ENCODE measurements at places on chromosomes 2 and 18.
A peak's percentile ranks its signal among the peaks of the same experiment; 100 is the strongest.

GRCh38 chr18:47901624-47902362, 28.7 kb downstream of the SMAD2 start:
- DNase-seq = no peak

DNA sequence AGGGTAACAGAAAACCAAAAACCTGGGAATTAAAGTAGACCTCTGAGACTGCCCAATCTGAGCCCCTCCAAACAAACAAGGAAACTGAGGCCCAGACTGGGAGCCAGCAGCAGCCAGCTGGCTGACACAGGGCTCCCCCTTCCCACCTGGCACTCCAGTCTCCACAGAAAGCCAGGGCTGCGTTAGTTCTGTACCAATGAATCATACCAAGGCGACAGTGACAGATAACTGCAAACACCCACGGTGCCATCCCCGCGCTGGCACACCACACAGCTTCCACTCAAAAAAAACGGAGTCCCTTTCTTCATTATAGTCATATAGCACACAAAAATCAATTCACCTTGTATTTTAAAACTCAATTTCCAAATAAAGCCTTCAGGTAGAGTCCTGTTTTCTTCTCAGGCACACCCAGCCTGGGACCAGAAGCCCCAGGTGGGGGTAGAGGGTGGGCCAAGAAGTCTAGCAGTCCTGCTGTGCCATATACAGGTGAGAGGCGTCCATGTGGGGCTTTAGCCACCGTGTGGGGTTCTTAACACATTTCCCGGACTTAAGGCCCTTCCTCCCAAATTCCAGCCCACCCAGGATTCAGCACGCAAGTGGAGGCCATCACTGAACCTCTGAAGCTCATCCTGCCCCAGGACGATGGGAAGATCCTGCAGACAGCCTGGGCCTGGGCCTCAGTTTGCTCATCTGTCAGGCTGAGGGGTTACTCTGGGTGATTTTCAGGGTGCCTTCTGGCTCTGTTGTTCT, 1.2 kb downstream of the PER2 start:
- DNase-seq = no peak

- DNase-seq = no peak
Observed at GRCh38 chr2:69054431-69054830, 41.5 kb downstream of the ANTXR1 start.

DNA sequence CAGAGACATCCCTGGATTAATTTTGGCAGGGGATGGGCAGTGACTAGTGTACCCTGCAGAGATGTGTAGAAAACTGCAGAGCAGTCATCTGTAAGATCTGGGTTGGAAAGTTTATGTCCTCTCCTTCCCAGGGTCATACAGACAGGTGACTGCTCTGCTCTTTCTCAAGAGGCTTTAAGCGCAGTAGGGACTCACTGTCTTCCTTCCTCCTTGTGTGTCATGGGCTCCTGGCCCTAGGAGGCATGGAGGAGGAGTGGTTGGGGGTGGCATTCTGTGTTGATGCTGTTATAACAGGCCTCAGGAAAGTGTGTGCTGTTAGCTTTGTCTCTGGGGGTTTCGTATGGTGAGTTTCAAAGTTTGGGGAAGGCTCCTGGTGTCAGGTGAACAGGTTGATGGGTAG, 130.5 kb upstream of the MGAT5 start:
- DNase-seq = no peak

DNA sequence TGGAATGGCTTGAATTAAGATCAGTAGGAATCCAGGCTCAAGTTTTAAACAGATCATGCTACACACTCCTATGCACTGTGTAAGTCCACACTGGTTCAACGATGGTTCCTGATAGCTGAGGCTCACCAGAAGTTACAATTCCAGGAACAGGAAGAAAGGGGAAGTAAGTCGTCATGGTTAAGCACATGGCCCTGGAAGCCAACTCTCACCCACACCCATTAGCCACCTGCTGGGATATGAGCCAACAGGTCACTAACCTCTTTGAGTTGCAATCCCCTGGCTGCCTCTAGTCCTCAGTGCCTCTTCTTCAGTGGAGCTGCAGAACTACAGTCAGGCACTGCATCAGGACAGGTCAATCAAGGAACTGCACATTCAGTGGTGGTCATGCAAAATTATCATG, 133.5 kb downstream of the TMEM182 start:
- no peak for DNase-seq

DNA sequence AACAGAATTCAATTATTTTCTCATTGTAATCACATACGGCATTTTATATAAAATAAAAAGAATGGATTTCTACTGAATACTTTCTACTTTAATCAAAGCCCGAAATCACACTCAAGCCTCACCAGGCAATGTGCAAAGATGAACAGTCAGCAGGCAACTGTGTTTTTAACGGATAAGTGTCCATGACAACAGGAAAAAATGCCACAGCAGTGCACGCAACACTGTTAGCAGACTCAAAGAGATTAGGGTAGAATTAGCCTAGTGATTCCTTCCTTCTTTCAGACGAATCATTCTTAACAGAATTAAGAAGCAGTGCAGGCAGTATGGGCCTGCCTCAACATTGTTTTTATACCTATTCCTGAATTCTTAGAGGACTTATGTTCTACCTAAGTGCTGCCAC, 135.6 kb downstream of the CDH2 start:
- DNase-seq = no peak

DNA sequence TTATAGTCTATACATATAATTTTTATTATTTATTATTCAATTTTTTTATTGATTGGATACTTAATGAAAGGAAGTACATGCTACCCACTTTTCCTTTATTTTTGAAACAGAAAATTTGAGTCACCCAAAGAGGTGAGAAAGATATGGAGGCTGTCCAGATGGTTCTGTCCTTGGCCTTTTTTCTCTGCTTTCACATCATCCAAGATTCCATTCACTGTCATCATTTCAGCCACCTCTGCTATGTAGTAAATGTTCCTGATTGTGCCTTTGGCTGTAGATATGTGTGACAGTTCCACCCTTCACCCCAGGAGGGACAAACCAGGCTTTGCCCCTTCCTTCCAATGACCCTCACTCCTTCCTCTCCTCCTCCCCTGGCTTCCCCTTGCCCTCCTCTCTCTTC, 675.7 kb upstream of the ID2 start:
- DNase-seq = no peak

GRCh38 chr2:207683438-207683837, 28.0 kb upstream of the CCNYL1 start:
- no peak for DNase-seq

DNA sequence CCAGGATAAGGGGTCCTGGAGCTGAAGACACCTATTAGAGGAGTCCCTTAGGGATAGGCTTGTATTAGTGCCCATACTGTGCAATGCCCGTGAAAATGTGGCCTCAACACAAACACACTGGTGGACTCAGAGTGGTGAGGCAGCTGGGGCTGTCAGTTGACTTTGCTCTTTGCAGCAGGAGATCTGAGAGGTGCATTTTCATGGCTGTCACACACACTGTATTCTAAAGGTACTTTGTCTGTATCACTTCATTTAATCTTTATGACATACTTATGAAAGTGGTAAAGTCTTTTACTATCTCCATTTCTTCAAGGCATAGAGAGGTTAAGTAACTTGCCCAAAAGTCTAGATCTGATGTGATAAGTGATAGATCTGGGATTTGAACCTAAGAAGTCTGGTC, 55.1 kb upstream of the GCFC2 start:
- DNase-seq = no peak

GRCh38 chr2:19228181-19228593, 130.2 kb downstream of the OSR1 start:
- no peak for DNase-seq

GRCh38 chr2:38064801-38065501, 11.0 kb downstream of the CYP1B1 start:
- DNase-seq = peak; percentile 24

DNA sequence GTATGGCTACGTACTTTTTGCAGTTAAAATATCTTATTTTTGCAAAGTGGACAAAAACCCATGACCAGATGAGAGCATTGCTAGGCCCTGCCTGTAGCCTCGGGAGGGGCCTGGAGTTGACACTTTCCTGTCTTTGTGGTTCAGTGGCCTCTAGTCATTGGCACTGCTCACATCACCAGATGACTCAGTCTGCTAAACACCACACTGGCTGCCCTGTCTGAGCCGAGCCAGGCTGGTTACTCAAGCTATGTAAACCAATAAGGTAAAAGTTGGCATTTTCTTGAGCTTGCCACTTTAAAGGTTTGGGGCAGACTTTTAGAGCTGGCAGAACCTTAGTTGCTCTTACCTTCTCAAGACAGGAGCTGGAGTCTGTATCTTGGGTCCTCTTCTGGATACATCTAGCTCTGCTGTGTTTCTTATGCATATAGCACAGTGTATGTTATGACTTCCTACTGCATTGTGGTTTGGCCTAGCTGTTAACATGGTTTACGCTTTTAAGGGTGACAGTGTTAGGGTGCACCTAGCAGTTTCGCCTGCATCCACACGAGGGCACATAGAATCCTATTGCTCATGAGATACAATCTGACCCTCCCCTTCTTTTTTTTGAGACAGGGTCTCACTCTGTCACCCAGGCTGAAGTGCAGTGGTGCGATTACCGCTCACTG, 76.4 kb downstream of the AP1S3 start:
- peak; percentile 89 for DNase-seq

DNA sequence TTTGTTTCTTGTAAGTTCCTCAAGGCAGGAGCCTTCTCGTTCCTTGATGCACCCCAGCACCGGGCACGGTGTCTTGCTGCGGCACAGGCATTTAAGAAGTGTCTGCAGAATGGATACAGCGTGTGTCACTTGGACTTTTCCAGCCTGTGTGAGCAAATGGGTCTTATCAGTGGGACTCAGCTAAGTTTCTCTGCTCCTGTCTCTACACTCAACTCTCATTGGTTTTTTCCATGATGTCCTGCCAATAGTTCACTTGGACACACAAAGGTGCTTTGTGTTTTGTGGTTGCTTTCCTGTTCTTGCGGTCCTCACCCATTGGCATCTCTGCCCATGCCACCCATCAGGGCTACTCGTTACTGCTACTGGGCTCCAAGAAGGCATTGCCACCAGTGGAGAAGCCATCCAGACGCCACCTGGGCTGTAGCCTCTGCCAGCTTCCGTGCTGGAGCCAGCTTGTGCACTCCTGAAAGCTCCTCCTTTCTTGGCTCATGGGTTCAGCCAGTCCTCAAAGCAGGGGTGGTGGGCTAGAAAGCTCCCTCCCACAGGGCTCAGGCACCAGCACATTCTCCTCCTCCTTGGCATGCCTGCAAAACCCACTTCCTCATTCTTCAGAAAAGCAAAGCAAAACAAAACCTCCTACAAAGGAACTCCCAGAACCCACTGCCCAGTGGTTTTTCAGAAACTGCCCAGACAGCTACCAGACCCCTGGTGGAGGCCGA, 41.4 kb downstream of the IL1R2 start:
- DNase-seq = peak; percentile 83

DNA sequence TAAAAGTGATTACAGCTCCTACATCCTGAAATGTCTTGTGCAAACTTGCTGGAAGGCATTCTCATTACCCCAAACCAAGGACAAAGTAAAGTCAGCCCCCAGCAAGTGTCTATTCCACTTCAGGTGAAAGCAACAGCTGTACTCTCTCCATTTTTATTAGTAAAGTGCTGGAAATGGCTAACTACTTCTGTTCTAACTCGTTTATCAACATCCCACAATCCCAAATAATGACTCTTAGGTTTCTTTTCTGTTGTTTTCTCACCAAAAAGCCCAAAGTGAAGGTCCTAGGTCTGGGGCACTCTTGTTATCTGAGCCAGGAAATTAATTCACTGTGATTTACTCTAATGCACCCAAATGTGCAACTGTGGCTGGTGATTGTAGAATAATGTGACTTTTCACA, 105.7 kb downstream of the LRRC30 start:
- DNase-seq = no peak

GRCh38 chr2:7031547-7032245, 114.5 kb downstream of the RNF144A start:
- DNase-seq = peak; percentile 6

- DNase-seq = peak; percentile 53
Observed at GRCh38 chr18:49561289-49562193, at the start of gene LIPG. Gene LIPG (plus strand): TSS chr18:49562057. CDS start chr18:49562309, 252 bp downstream.

GRCh38 chr2:29187926-29188325, 72.7 kb downstream of the CLIP4 start:
- DNase-seq = peak; percentile 47

DNA sequence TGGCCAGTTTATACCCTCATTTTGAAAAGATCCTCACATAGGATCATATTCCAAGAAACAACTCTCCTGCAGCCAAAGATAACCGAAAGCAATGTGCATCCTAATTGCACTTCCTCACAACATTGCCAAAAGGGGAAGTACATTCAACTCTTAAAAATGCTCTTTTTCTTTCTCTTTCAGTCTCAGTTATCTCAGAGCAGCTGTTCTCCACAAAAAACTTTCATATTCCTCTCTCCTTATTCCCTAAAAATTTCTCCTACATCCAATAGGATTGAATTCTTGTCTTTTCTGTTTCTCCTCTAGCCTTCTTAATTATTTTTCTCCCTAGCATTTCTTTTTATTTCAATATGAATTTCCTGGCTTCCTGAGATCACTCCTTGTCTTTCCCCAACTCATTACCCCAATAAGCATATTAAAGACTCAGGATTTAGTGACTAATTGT, 7.4 kb upstream of the VRK2 start:
- peak; percentile 39 for DNase-seq

Data from EL (cell line).